ENCODE measurements at places on chromosomes 4 and X.

DNA sequence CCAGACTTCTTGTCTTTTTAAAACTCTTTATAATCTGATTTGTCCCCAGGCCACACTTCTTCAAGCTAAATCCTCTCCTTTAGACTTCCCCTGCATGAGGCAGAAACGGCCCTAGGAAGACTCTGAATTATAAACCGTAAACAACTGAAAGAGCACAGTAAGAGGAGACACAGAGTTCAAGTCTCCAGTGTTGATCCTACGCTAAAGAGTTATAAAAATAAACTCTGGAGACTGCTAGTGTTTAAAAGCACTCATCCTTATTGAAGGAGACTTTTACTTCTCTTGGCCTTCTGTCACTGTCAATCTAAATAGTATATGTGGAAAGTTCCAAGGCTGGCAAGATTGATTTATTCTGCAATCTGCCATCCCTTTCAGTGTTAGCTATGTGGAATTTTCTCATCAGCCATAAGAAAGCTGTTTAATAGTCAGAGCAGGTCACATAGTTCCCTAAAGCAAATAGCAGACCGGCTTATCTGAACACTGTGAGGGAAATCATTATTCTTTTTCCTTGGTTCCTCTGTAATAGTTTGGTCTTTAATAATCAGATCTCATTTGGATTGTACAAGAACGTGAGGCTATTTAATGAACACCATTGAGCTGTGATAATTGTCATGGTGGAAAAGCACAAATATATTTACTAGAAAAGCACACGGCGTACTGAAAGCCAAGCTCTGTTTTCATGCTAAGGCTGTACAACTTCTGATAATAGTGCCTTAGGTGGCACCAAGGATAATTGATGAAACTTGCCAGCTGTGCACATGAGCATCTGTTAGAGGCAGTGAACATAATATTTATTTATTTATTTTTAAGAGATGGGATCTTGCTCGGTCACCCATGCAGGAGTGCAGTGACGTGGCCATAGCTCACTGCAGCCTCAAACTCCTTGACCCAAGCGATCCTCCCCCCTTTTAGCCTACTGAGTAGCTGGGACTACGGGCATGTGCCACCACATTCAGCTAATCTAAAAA, 157.7 kb downstream of the CEP135 start:
- DNase-seq: no peak

DNA sequence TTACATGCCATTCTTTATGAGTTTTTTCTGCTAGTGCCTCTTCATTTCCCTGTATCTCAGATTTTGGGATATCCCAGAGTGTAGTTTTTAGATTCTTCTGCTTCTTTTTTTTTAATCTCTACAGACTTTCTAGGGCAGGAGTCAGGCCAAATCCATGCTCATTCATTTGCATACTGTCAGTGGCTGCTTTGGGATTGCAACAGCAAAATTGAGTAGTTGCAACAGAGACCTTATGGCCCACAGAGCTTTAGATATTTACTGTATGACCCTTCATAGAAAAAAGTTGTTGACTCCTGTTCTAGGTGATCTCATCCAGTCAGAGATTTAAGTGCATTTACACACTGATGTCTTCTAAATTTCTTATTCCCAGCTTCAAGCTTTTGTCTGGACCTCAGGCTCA, 35.3 kb downstream of the ARFIP1 start:
- DNase-seq: no peak

GRCh38 chrX:133555782-133556458, 140.6 kb upstream of the GPC4 start:
- no peak for DNase-seq

GRCh38 chrX:16946361-16946964, at the start of gene REPS2:
REPS2 (plus strand) TSS chrX:16946658; CDS start chrX:16946862, 204 bp downstream.
- peak; percentile 85 for DNase-seq

DNA sequence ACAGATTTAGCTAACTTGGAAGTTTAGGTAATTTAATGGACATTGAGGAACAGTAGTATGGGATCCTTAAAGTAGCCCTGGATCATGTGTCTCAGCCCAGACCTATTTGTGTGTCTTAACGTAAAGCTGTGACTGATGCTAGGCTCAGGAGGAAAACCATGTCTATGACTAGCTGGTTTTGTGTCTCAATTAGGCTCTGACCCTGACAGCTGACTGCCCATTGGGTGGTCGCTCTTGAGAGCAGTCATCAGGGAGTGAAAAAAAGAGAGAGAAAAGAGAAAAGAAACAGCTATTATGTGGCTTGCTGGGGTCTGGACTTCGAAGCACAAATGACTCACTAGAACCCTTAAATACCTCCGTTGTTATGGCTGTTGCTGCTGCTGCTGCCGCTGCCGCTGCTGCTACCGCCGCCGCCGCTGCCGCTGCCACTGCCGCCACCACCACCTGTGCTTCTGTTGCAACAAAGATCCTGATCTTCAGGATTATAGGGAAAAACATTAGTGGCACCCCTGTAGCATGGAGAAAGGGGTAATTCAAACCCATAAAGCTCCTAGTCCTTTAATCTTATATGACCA, 70.7 kb downstream of the GSPT2 start:
- no peak for DNase-seq

GRCh38 chrX:11341274-11342201, 48.3 kb downstream of the AMELX start:
- DNase-seq: no peak

DNA sequence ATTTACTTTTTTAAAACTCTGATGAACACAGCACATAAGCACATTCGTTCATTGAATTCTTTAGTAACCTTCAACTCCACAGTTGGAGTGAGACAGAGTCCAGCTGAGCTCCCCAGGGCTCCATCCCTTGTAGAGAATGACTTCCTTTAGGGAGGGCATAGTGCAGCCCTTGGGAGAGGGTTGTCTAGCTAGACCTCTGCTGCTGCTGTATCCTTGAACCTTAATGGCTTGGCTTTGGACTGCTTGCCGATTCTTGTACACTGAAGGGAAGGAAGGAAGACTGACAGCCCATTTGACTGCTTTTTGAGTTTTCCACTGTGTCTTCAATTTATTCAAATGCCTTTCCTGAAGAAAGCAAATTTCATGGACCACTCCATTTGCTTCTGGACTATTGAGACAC, 19.4 kb upstream of the FGG start:
- no peak for DNase-seq

DNA sequence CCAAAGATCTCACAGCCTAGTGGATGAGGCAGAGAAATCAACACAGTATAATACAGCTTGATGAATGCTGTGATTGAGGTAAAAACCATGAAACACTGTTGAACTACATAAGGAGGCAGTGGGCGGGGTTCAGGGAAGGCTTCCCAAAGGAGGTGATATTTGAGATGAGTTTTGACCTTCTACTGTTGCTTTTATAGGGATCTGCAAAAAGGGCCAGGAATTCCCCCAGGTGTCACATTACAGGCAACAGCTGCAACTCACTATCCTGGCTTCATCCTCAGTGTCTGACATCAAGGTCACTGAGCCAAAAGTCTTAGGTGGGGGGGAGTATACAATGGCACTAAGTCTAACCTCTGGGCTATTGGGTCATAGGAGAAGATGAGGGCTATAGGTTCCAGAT, 185.7 kb upstream of the NRK start:
- DNase-seq: no peak

All from left hindlimb (tissue), 1 donor.